ACHN (cell line): ENCODE measurements at places on chromosomes 13 and 19.

DNA sequence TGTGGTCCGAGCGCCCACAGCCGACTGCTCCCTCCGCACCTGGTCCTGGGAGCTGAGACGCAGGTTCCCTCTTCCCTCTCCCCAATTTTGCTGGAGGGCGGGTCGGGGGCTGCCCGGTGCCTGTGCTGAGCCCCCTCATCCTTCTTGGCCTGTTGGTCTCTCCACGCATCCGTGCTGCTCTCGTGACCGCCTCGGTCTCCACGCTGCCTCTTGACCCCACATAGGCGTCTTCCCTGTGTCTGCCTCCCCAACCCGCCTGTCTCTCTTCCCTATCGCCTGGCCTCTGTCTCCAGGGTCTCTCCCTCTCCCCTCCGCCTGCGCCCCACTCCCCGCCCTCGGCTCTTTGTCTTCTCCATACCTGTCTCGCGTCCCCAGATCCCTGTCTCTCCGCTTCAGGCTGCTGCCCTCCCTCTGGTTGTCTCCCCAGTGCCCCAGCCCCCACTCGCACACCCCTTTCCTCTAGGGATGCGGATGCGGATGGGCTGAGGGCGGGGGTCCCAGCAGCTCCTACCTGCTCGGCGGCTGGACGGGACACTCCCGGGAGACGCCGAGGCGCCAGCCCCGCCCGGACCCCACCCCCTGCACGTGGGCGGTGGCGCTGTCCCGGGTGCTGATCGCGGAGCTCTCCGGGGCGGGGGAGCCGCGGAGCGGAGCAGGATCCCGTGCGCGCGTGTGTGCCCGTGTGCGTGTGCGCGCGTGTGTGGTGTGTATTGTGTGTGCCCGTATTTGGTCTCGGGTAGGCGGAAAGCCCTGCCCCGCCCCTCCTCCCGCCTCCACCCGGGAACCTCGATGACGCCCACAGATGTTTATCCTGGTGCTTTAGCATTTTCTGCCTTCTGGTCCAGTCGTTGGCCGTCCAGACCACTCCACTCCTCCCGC, at the start of gene SYT5:
Gene SYT5 (minus strand): TSS at position 684 of the 879 bp plus-strand sequence. CDS start 1,248 bp downstream, outside the sequence.
- DNase-seq: peak; percentile 41

DNA sequence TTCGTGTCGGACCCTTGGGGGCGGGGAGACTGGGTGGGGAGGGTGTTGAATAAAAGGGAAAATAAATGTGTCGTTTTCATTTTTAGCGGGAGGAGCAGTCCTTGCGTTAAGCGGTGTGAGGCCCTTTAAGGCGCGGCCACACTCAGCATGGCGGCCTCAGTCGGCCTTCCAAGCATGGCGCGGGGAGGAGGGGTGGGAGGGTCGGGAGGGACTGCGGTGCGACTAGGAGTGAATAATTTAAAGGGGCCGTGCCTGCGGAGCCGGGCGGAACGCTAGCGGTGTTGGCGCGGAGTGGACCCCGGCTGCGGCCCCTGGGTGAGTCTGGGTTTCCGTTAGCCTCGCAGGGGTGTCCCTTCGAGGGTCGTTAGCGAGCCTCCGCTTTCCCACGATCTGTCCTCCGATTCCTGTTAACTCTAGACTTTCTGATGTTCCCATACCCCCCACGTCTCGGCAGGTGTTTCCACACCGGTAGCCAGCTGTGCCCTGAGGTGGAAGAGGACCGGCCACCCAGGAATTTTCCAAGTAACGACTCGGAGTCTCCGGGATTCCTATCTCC, 1.5 kb upstream of the PNPLA6 start:
- peak; percentile 79 for DNase-seq

- no peak for DNase-seq
Observed at GRCh38 chr13:50645092-50645491, 198.4 kb downstream of the DLEU7 start.

DNA sequence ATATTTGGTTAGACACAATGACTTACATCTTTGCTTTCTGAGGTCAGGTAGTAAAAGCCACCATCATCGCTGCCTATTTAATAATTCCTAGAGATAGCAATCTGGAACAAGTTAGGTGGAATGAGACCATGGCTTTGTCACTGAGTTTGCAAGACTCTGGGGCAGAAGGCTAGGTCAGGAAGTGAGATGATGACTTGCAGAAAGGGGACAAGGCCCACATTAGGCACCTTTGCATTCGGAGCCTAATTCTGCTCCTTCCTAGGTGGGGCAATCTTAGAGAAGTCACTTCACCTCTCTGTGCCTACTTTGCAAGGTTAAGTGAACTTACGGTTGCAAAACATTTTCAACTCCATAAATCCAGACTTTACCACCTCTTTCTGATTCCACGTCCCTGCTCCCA, 10.3 kb downstream of the EDDM13 start:
- no peak for DNase-seq

DNA sequence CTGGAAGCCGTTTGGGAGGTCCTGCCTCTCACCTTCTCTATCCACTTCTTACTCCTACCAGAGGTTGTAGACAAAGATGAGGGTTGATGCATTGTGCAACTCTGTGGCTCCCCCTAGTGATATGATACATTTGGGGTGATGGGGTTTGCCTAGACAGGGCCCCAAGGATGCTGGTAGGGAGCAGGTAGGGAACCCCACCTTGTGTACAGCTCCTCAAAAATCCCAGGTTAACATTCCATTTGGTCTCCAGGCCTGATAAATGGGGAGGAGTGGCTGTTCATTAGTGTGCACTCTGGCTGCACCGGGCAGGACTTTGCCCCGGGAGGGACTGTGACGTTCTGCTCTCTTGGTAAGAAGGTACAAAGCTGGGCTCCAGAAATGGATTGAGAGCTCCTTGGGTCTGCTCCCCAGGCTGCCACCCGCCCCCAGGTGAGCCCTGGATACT, 19.2 kb downstream of the SIGLEC8 start:
- peak; percentile 5 for DNase-seq

DNA sequence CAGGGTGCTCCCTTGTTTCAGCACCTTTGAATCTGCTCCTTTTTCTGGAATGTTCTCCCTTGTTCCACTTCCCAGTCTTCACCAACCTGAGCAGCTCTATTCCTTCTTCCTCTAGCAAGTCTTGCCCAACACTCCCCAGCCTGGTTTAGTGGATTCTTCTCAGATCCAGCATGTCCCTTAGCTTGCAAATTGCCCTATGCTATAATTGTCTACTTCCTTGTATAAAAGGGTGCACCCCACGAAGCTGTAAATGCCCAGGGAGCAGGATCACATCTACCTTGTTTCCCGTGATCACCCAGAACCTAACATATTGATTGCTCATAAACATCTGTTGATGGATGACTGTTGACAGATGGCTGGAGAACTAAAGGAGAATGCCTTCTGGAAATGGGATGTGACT, 93.2 kb upstream of the C1QTNF9B start:
- no peak for DNase-seq

GRCh38 chr13:106534639-106535551, 567 bp downstream of the EFNB2 start:
- peak; percentile 25 for DNase-seq

DNA sequence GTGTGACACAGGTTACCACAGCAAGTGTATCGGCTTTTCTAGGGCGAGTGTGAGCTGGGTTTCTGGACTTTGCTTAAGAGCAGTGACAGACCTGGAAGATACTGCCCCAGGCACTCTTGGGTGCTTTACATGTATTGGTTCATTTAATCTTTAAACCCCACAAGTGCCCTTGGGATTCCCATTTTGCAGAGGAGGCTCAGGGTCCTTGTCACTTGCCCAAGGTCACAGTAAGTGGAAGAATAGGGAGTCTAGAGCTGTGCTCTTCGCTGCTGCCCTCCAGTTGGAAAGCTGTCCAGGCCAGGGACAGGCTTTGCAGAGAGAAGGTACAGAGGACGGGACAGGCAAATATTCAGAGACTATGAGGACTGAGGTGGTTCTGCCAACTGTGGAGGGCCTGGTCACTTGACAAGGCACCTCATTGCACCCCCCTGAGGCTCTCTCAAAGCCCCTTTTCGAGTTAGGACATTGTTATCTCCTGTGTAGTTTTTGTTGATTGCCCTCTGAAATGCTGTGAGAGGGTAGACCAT, 42.4 kb downstream of the BBC3 start:
- DNase-seq: no peak

GRCh38 chr13:68007576-68007975, 777.4 kb upstream of the PCDH9 start:
- DNase-seq: no peak

- DNase-seq: no peak
Observed at GRCh38 chr19:58563034-58563573, 4.7 kb upstream of the UBE2M start.

GRCh38 chr13:36088001-36088400, 43.2 kb downstream of the DCLK1 start:
- DNase-seq: peak; percentile 39

GRCh38 chr13:31761951-31762350, 22.6 kb downstream of the RXFP2 start:
- DNase-seq: no peak

DNA sequence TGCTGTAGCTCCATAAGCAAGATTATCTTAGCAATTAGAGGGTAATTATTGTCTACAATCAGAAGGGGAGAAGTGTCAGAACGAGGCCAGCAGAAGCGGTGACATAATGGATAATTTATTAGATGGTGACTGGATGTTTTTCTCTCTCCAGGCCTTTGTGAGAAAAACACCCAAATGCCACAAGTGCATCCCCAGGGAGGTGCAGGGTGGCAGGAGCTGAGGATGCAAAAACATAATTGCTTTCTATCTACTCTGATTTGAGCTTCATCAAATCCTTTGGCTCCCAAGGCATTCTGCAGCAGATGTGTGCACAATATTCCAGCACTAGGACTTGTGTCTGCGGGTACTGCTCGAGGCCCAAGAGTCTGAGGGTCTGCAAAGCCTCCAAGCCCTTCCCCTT, 220.1 kb upstream of the SERP2 start:
- DNase-seq: no peak

- DNase-seq: no peak
Observed at GRCh38 chr19:18852648-18853047, 20.9 kb downstream of the UPF1 start.

DNA sequence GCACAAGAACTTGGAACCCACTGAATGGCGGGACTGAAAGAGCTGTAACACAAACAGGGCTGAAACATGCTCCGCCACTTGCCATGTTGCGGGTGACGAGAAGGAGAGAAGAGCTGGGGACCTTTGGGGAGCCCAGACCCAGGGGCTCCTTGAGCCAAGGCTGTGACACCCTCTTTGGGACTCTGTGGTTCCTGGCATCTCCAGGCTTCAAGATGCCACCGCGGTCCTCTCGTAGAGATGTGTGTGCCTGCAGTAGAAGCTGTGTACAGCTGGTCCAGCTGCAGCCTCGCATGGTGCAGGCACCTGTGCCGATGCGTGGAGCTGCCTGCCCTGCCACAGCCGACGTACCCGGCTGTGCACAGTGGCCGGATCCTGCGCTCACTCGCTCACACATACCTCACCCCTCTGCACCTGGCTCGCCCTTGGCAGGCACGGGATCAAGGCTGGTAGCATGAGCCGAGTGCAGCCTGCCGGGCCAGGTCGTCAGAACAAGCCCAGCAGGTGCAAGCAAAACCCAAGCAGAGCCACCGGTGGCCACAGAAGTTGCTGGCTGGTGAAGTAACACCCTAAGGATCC, 1385.8 kb downstream of the PCDH9 start:
- DNase-seq: no peak

- DNase-seq: peak; percentile 90
Observed at GRCh38 chr19:40464059-40465024, 1.2 kb downstream of the BLVRB start.

- DNase-seq: no peak
Observed at GRCh38 chr13:65555962-65556361, 1674.2 kb downstream of the PCDH9 start.

DNA sequence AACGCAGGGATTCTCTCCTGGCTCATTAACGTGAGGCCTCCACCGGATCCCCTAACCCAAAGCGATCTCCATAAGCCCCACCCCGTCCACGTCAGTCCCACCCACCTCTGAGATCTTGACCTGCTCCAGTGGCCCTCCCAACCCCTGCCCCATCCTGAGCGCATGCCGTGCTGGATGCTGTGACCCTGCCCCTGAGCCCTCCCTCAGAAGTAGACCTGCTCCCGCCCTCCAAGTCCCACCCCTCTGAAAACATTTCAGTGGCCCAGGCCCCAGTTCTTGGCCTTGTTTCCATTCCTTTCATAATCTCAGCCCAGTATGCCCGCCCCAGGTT, 19.9 kb downstream of the LMTK3 start:
- DNase-seq: no peak

DNA sequence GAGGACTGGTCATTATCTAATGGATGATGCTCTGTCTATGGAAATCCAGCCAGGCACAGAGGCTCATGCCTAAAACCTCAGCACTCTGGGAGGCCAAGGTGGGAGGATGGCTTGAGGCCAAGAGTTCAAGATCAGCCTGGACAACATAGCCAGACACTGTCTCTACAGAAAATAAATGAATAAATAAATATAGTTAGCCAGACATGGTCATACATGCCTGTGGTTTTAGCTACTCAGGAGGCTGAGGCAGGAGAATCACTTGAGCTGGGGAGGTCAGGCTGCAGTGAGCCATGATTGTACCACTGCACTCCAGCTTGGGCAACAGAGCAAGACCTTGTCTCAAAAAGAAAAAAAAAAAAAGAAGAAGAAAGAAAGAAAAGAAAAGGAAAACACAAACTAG, 234.7 kb downstream of the TSHZ3 start:
- no peak for DNase-seq

- DNase-seq: no peak
Observed at GRCh38 chr13:95707442-95708390, 30.8 kb downstream of the DNAJC3 start.

GRCh38 chr19:37513397-37513796, 6.7 kb downstream of the ZNF793 start:
- DNase-seq: no peak

DNA sequence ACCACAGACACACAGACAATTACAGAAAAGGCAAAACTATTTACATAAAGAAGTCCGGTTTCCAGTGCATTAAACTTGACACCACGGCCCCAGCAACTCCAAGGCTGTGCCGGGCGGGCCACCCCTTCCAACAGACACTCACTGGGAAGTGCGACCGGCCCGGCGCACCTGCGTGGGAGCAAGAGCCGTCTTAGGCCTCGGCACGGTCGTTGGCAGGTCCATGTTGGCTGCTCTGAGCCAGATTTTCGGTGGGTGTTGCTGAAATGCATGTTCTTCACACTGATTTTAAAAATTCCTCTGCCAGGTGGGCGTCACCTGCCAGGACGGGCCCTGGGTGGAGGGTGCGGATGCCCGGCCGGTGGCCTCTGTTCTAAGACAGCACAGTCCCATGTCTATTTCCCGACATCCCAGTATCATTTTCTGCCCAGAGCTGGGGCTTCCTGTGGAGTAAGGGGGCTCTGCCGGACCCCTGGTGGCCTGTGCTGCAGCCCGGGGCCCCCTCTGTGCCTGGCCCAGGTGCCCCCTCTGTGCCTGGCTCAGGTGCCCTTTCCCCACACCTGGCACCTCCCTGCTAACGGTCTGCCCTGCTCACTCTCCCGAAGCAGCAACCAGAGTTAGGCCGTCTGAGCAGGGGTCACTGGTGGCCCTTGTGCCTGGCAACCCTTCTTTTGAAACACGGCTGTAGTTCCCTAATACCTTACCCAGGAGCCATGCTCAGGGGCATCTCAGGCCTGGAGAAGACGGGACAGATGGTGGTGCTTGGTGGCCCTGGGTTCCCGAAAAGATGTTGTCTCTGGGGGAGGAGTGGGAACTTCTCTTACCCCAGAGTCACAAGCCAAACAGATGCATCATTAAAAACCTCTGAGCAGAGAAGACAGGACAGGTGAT, 9.2 kb downstream of the TMEM255B start:
- no peak for DNase-seq

- no peak for DNase-seq
Observed at GRCh38 chr19:31258211-31259052, 90.8 kb downstream of the TSHZ3 start.
